ENCODE measurements at places on chromosomes 6 and 20.

GRCh38 chr6:18395177-18395855, 8.2 kb downstream of the RNF144B start:
- no peak for DNase-seq

GRCh38 chr20:48056218-48056617, 270.9 kb upstream of the SULF2 start:
- no peak for DNase-seq

DNA sequence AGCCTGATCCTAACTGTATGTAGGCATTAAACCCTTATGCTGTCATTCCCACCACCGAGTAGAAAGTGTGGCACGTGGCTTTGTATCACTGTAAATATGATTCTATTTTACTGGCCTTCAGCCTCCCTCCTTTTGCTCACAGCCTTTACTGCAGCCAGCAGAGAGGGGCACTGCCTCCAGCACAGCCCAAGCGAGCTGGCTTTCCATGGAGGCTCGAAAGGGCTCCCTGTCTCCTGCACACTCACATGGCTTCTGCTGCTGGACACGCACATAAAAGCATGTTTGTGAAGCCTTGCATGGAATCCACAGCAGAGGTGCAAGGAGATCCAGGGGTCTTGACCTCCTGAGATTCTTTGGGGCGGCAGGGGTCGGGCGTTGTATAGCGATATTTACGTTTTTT, 51.3 kb downstream of the RNASET2 start:
- DNase-seq: no peak

- DNase-seq: no peak
Observed at GRCh38 chr20:60233018-60233630, 274.9 kb downstream of the CDH26 start.

DNA sequence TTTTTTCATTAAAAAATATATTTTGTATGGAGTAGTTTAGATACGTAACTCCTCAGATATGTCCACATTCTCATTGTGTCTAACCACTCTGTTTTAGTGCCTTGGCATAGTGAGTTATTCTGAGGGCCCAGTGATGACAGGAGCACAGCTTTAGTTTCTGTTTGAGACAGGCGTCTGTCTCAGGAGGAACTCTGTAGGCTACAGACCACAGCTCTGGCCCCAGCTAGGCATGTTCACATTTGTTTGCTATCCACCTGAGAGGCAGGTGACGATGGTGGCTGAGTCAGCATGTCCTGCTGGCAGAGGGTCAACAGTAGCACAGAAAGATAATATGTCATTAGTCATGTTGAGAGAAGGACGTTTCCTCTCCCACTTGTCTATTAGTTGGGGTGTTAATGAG, 16.3 kb downstream of the LRRC1 start:
- peak; percentile 72 for DNase-seq

- no peak for DNase-seq
Observed at GRCh38 chr6:94813806-94814205, 763.5 kb upstream of the MANEA start.

DNA sequence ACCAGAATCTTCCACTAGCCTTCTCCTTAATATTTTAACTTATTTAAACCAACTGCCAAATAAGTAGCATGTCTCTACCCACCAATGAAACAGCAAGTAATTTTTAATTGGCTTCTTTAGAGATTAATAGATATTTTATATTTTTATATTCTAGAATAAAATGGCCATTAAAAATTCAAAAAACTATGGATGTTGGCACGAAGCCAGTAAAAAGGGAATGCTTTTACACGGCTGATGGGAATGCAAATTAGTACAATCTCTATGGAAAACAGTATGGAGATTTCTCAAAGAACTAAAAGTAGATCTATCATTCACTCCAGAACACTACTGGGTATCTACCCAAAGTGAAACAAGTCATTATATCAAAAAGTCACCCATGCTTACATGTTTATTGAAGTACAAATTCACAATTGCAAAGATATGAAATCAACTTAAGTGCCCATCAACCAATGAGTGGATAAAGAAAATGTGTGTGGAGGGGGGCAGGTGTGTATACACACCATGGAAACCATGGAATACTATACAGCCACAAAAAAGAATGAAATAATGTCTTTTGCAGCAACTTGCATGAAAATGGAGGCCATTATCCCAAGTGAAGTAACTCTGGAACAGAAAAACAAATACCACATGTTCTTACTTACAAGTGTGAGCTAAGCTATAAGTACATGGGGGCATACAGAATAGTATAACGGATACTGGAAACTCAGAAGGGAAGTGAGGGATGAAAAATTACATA, 15.1 kb downstream of the SHPRH start:
- no peak for DNase-seq

- no peak for DNase-seq
Observed at GRCh38 chr20:8443464-8444072, 311.5 kb downstream of the PLCB1 start.

GRCh38 chr20:56181583-56181982, 66.9 kb upstream of the MC3R start:
- no peak for DNase-seq

DNA sequence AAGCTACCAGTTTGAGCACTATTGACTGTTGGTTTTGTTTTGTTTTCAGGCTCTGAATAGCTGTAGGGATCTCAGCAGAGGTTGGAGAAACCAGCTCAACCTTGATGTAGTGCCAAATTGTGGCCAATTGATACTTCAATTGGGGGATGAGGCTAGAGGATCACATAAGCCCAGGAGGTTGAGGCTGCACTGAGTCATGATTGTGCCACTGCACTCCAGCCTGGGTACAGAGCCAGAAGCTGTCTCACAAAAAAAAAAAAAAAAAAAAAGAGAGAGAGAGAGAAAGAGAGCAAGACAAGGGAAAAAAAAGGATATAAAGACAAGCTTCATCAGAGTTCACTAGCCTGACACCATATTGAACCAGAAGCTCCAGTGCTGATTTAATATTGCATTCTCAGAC, 702.1 kb downstream of the FRK start:
- no peak for DNase-seq

DNA sequence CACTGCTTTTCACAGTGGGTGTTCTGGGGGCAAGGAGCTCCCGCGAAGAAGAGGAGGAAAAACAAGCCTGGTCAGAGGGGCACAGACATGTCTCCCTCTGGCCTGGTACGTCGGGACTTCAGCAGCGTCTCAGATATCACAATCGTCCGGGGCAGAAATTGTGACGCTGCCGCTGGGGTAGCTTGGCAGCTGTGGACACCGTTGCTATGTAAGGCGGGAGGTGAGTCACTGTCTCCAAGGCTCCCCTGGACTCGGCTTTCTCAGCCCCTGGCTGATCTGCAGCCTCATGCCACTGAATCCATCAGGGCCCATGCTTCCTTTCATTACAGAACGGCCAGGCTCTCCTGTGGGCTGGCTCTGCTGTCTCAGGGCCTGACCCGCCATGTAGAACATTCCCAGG, 98.7 kb downstream of the SULF2 start:
- DNase-seq: no peak

- no peak for DNase-seq
Observed at GRCh38 chr20:9573335-9574151, 59.2 kb downstream of the LAMP5 start.

GRCh38 chr20:51271931-51272330, 249.0 kb upstream of the KCNG1 start:
- no peak for DNase-seq

DNA sequence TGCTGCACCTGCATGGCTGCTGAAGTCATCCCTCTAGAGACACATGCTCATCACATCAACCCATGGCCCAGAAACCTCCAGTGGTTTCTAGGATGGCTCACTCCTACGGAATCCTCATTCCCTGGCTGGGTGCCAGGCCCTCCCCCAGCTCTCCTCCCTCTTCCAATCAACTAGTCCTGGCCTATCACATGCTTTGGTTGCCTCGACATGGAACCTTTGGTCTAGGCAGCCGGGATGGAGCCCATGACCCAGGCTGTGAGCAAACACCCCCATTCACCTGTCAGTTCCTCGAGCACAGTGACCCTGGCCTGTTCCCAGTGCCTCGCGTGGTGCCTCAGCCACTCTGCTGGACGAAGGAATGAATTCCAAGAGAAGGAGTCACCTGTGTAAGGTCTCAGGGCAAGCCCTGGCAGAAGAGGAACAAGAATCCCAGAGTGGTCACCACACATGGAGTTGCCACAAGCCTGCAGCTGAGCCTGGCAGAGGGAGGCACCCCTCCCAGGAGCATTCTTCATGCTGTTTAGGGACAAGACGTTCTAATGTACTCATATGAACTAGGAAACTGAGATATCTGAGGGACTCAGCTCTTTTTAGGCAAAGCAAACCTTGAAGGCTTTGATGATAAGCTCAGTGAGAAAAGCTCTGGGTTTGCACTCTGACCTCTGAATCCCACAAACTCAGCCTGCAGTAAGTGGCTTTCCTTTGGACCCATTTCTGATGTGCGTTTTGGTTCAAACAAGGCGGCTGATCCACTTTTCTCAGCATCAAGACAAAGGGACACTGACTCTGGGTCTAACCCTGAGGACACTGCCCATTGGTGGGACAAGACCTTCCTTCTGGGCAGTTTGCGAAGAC, 40.2 kb downstream of the PPP1R3G start:
- no peak for DNase-seq
